ENCODE measurements at places on chromosomes 7 and 10.

GRCh38 chr7:85673876-85674275 is 487.0 kb upstream of the SEMA3D start:
- no peak for DNase-seq

GRCh38 chr10:44801383-44802327 is 109.5 kb upstream of the TMEM72 start:
- peak; percentile 98 for DNase-seq

DNA sequence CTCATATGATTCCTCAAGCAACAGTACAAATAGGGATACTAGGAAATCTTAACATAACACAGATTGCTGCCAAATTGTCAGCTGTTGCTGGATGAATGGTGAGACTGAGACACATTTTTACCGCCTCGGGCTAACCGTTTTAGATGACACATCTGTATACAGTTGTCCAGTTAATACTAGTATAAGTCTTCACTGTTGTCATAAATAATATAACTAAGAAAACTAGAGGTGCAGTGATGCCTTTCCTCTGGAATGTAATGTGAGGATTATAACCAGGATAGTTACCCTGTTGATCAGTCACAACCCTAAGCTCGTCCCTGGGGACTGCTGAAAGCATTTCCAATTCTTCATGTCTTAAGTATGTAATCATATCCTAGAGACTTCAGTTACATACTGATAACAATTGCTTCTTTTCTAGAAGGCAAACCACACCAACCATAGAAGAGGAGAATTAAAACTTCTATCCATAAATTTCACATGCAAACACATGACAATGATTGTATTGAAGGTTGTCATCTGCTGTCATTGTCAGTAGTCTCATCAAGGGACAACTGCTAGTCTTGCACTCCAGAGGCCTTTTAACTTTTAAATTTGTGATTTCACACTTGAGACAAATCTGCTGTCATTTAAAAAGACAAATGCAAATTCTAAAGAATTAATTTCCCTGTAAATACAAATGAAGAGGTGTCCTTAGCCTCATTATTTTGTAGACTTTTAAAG is 100.4 kb upstream of the SEMA3D start:
- peak; percentile 31 for DNase-seq

DNA sequence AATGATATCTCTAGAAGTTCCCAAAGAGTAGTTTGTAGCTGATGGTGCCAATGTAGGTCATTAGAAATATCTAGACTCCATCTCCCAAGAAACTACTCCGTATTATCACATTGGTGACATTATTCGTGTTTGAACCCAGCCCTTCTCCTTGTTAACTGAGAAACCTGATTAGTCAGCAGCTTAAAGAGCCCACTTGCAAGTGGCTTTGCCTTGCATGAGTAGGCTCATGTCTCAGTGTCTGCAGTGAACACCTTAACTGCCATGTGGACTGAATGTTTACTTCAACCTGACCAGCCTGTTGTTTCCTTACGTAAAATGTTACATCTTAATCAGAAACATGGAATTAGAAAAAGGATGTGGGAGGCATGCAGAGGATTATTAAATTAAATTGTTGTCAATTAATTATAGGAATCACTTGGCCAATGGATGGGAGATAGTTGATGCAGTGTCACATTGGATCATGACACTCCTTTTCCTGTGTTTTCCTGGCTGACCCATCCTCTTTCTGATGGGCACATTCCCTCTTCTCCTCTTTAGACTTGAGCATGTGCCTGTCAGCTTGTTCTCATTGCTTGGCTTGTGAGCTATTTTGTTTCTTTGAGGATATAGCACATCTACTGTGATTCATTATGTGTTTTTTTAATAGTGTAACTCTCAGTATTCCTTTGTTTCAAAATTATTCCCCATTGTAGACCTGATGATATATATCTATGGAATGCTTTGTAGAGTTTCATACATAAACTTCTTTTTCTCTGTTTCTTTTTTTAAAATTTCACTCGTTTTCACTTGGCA is 18.0 kb downstream of the STARD3NL start:
- DNase-seq = peak; percentile 36

- DNase-seq = no peak
These were observed 53.6 kb downstream of the GBF1 start for GRCh38 chr10:102298899-102299298.

DNA sequence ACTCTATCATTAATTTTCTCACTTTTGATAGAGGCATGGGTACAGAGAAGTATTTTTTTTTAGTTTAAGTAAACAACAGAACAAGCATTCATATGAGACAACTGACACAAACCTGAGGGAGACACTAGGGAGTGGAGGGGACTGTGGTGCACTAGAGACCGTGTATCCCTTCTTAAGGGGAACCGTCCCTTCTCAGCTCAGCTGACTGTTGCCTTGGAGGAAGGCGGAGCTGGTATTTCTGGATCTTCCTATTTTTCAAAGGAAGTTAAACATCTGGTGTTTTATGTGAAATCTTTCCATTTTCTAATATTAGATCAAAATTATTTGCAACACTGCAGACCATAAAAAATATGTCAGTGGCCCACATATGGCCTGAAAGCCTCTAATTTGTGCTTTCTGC is 113.6 kb upstream of the MACROH2A2 start:
- DNase-seq = no peak

GRCh38 chr10:21831986-21832820 is 171.3 kb downstream of the DNAJC1 start:
- peak; percentile 80 for DNase-seq
